ENCODE measurements at places on chromosomes 12 and 14.

- no peak for DNase-seq
Observed at GRCh38 chr14:22721213-22721612, 45.3 kb upstream of the OXA1L start.

DNA sequence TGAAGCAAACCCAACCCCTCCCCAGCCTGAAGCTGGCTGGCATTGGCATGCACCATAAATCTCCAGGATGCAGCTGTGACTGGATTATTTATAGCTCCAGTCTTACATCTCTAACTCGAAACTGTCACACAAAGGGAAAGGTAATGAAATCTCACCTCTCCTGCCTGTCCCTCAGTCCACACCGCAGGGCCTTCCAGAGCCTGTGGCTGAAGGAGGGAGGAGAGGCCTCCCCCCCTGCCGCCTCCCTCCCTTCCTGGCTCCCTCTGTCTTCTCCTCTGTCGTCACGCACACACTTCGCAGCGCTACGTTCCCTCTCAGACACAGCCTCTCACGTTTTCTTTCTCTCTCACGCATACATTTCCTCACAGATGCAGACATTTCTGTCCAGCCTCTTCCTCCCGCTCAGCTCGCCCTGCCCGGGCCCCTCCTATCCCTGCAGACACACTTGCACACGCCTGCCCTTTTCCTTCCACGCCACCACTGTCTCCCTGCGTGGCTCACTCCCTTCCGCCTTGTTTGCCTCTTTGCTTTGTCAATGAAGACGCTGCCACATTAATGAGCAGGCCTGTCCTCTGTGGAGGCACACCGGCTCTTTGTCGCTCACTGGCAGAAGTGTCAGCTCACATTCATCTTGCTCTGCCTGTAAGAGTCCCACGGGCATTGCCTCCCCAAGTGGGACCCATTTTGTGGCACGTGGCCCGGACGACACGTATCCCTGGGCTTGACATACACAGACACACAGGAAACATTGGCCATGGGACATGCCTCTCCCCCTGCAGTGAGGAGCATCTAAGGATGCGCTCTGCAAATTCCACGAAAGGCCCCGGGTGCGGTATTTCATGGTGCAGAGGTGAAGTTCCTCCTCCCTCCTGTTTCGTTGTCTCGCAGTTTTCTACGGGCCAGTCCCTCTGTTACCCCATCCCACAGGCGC is 27.9 kb downstream of the IRF2BPL start:
- peak; percentile 67 for DNase-seq

GRCh38 chr12:104505095-104505818 is 48.5 kb downstream of the CHST11 start:
- DNase-seq: no peak

DNA sequence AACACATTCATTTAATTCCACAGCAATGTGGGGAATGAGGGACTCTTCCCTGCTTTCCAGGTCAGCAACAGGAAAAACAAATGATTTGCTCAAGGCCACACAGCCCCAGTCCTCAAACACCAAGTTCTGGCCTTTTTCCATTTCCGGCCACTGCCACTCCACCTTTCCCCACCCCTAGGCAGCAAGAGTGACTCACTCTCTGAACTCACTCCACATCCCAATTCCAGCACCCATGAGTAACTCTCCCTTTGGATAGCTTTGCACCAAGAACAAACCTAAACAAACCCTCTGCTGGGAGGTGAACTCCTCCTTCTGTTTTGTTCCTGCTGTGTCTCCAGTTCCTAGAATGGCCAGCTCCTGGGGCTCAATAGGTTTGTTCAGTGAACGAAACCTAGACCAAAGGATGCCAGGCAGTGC is 30.4 kb upstream of the PLEKHG6 start:
- no peak for DNase-seq

GRCh38 chr14:23478109-23478759 is 8.7 kb downstream of the NGDN start:
- peak; percentile 75 for DNase-seq

GRCh38 chr14:85248881-85249635 is 280.9 kb upstream of the FLRT2 start:
- no peak for DNase-seq

GRCh38 chr14:93329965-93330608 is 2.7 kb downstream of the BTBD7 start:
- DNase-seq: no peak

DNA sequence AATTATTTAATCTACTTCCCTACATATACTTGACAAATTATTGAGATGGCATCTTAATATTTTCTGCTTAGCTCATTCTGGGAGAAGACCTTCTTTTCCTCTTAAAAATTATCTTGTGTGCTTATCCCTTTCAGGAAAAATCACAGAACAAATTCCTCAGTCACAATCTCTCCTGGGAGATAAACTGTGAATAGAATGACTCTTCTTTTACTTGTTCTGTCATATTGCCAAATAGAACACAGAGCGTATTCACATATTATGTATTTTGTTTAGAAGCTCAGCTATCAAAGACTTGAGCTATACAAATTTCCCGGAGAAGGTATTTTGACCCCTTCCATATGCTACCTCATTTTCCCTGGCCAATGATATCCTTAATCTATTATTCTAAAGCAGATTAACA is 146.7 kb downstream of the TMEM117 start:
- no peak for DNase-seq

- no peak for DNase-seq
Observed at GRCh38 chr12:64918801-64919200, 94.4 kb downstream of the TBC1D30 start.

DNA sequence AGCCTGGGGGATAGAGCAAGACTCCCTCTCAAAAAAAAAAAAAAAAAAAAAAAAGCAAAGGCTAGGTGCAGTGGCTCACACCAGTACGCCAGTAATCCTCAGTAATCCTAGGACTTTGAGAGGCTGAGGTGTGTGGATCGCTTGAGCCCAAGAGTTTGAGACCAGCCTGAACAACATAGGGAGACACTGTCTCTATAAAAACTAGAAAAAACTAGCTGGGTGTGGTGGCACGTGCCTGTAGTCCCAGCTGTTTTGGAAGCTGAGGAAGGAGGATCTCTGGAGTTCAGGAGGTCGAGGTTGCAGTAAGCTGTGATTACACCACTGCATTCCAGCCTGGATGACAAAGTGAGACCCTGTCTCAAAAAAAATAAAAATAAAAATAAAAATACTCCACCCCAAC is 8.9 kb upstream of the RBM25 start:
- DNase-seq: no peak

All from NCI-H2227 treated with DMSO at 0.1 percent for 48 hours (cell line).